ENCODE measurements at places on chromosomes 3 and 15.

- no peak for DNase-seq
These were observed 13.4 kb upstream of the TRH start for GRCh38 chr3:129961141-129961541.

DNA sequence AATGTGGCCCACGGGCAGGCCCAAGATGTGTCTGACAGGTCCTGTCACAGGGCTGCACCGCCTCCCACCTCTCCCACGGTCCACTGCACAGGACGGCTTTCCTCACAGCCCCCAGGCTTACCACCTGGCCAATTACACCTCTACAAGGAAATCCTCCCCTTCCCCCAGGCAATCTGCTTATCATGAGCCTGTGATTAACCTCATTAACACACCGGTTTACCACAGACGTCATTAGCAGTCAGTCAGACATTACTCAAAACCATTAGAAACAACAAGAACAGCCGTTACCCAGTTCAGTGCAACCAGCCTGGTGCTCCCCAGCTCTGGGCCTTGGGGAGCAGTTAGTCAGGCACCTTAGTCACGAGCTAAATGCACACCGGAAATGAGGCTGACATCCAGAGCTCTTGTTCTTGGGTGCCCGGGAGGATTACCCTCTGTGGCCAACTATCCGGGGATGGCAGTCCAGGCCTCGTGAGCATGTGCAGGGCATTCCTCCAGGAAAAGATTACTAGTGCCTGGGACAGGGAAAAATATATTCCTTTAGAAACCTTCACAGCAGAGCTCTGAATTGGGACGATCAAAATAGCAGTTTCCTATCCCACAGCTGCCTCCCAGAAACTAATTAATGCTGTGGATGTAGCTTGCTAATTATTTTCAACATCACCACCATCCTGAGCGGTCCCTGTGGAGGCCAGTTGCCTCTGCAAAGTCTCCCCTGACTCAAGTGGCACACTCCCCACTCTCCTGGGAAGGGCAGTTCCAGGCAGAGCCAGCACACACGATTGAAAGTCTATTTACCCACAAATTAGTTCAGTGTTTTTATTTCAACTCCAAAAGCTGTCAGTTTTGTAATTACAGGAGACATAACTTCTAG, 117.4 kb upstream of the ZBED2 start:
- no peak for DNase-seq

- no peak for DNase-seq
These were observed 56.2 kb upstream of the DLG1 start for GRCh38 chr3:197354568-197355001.

GRCh38 chr3:115254492-115255196, 107.6 kb upstream of the ZBTB20 start:
- no peak for DNase-seq

DNA sequence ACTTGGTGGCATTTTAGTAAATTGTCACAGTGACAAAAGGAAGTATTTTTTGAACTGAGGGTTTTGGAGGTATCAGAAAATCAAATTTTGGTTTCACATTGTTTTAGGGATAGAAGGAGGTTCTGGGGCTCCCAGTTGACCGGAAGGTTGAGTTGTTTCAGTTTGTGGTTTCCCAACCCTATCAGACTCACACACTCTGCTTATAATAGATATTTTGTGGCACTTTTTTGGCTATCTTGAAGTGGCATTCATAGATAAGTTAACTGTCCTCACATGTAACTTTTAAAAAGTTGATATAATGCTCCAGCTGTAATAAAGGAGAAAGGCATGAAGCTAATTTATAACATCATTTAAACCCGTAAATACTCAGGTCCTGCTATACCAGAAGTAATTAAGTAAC, 12.8 kb downstream of the ARMC8 start:
- no peak for DNase-seq

GRCh38 chr3:104987859-104988258, 378.9 kb upstream of the ALCAM start:
- no peak for DNase-seq

GRCh38 chr3:189458528-189458927, 172.7 kb upstream of the TP63 start:
- no peak for DNase-seq

- no peak for DNase-seq
These were observed 61.8 kb upstream of the CHRNB4 start for GRCh38 chr15:78702609-78703333.

DNA sequence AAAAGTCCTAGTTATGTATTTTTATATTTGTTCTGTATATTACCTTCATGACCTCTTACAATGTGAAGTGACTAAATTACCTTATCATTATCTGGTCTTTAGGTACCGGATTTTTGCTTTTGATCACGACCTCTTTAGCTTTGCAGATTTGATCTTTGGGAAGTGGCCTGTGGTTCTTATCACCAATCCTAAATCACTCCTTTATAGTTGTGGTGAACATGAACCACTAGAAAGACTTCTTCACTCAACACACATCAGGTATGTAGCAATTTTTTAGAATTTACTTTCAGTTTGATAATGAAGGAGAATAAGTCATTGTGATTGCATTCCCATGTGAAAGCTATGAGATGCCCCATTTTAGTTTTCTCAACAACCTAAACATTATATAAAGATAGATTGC, 18.3 kb downstream of the TMEM62 start:
- no peak for DNase-seq

GRCh38 chr3:8603115-8603710, 41.4 kb downstream of the SSUH2 start:
- no peak for DNase-seq

- DNase-seq, result no peak
These were observed 94.0 kb downstream of the WDR76 start for GRCh38 chr15:43920815-43921214.

- DNase-seq, result no peak
These were observed 59.0 kb upstream of the SMAD3 start for GRCh38 chr15:67006083-67007065.

GRCh38 chr3:128823008-128823407, 56.4 kb upstream of the ACAD9 start:
- DNase-seq, result no peak

GRCh38 chr3:72613871-72614270, 234.4 kb downstream of the SHQ1 start:
- no peak for DNase-seq

DNA sequence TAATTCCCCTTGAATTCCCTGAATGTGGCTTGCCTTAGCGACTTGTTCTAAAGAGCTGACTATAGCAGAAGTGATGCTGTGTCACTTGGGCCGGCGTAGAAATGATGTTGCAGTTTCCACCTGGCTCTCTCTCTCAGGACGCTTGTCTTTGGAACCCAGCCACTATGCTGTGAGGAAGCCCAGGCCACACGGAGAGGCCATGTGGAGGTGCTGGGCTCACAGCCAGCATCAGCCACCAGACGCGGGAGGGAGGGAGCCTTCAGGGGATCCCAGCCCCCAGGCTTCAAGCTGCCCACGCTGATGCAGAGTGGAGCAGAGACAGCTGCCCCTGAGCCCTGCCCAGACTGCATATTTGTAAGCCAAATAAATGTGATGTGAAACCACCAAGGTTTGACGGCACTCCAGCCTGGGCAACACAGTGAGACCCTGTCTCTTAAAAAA, 18.6 kb downstream of the RNU5B-1 start:
- no peak for DNase-seq

- no peak for DNase-seq
These were observed 532.6 kb upstream of the CCDC54 start for GRCh38 chr3:106844638-106845037.

DNA sequence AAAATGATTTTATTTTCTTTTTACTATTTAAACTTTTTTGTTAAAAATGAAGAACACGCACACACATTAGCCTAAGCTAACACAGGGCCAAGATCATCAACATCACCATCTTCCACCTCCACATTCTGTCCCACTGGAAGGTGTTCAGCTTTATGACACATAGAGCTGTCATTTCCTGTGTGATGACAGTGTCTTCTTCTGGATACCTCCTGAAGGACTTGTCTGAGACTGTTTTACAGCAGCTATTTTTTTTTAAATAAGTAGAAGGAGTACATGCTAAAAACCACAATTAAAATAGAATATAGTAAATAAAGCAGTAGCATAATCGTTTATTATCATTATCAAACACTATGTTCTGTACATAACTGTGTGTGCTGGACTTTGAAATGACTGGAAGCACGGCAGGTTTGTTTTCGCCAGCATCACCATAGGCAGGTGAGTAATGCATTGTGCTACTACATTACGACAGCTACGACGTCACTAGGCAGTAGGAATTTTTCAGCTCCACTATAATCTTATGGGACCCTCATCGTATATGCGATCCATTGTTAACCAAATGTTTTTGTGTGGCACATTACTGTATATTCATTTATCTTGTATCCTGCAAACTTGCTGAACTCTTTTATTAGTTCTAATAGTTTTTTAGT, 72.8 kb downstream of the KLF15 start:
- no peak for DNase-seq

GRCh38 chr3:105533960-105534359, 167.3 kb downstream of the ALCAM start:
- DNase-seq, result no peak

DNA sequence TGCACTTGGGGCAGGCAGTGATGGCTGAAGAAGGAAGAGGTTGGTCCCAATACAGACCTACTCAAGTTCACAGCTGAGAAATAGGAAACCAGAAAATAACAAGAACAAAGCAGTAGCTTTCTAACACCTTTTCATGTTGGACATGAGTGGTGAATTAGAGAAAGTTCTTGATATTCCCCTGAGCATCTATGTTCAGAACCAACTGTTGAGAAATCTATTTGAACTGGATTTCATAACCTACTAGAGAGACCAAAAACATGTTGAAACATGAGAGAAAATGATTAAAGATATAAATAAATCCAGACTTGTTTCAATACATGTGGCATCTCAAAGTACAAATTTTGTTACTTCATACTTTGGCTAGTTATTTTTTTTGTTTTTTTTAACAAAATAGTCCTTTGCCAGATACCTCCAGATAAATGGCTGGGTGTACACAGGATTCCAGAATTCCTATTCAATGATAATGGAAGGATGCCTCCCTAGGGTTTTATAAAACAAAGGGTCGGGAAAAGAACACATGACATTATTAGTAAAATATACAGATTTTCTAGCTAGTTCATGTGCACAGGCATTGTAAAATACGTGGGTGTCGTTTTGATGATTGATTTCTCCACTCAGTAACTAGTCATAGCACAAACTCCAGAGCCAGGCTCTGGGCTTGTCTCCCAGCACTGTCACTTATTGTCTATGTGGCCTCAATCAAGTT, 34.4 kb upstream of the TNFSF10 start:
- no peak for DNase-seq

GRCh38 chr15:85620690-85621049, 174.1 kb downstream of the KLHL25 start:
- DNase-seq, result no peak

DNA sequence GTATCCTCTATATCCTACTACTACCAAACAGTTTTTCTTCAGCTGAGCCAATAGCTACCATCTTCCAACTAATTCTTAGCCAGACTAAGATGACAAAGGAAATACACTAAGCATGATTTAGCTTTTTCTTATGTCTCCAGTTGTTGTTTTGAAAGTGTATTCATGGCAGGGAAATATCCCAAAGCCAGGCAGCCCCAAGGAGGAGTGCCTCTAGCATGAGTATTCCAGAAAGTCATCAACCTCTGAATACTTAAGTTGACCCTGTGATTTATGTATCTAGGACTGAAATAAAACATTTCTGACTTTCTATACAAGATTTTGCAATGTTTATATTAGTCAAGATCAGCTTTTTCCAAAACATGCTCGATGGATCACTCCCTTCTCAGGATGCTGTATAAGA, 449.1 kb downstream of the IL5RA start:
- no peak for DNase-seq

DNA sequence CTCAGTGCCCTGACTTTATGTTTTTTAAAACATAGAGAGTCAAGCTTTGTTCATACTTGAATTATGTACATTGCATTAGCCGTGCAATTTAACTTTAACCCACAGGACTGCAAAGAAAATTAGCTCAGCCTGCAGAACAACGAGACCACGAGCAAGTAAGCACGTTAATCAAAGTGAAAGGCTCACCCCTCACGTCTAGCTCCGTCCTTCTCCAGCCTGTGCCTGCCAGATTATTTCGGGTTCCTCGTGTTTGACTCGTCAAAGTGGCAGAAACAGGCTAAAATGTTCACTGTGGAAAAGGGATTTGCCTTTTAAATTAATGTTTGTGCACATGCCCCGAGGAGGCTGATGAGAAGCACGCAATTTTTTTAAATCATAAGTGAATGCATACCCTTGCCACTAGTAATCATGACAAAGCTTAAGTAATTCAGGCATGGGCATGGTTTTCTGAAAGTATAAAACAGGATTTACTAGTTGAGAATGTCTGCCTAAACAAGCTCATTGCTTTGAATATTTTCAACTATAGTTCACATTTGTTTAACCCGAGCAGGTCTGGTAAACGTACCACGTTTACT, 15.3 kb downstream of the ZBTB38 start:
- DNase-seq, result no peak

DNA sequence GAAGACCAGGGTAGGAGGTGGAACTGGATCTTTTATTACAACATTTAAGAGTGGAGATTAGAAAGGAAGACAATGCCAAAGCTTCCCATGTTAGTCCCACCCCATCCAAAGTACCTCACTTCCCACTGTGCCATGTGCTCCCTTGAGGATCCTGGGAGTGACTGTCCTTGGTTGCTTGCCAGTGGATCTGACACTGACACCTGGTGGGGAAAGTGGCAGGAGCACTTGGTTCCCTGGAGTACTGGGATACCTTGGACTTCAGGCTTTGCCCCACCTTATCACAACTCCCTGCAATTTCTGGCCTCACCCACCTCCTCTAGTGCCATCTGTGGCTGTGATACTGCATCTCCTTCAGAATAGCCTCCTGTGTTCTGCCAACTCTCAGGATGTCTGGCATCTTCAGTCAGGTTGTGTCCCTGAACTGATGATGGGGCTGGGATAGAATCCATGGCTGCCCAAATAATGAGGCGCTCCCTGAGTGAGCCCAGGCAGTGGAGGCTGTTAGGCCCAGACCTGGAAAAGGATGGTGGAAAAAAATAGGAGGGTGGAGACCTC, 1.3 kb downstream of the ELL3 start:
- DNase-seq, result no peak

- DNase-seq, result no peak
These were observed 629.4 kb downstream of the PLOD2 start for GRCh38 chr3:145531548-145531947.

- DNase-seq, result peak; percentile 71
These were observed 27.2 kb upstream of the TNFSF10 start for GRCh38 chr3:172550347-172550943.

DNA sequence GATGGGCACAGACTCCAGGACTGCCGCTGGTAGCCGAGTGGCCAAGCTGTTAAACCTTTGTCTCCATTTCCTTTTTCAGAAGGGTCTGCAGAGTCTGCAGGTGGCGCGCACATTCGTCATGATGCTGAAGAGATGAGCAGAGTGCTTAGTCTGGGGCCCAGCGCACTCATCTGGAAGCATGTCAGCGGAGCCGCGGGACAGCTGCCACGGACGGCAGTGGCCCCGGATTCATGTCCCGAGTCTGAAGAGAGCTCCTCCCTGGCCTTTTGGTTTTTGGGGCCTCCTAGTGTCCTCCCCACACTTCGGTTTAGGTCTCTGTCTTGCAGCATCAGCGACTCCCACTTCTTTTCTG, 42.6 kb downstream of the KLHL25 start:
- DNase-seq, result no peak

Data from activated T-cell treated with anti-CD3 and anti-CD28 coated beads for 24 hours (primary cell).